ENCODE measurements at places on chromosomes 2 and 18.

GRCh38 chr18:12478269-12479047 lies 70.7 kb downstream of the PRELID3A start:
- DNase-seq: no peak

DNA sequence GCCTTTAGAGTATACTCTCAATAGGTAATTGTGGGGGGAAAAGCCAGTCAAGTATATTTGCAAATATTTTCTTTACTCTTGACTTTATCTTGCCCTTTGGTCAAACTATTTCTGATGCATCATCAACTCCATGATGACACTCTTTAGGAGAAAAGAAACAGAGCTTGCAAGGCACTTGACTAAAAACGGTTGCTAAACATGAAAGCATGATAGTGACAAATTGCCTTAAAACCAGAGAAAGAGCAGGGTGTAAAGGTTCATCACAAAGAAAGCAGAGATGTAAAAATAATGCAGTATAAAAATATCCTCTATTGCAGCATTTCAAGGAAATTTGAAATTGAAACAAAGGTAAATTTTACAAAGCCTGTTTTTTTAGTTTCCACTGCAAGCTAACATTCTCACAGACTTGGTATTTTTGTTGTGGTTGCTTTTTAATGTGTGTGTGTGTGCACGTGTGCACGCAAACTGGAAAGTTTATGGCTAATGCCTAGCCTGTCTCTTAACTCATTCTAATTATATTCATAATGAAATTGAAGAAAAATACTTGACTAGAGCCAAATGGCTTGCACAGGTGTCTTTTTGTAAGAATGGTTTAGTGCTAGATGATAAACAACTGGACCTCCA lies 503.6 kb downstream of the ARHGAP15 start:
- DNase-seq: no peak

DNA sequence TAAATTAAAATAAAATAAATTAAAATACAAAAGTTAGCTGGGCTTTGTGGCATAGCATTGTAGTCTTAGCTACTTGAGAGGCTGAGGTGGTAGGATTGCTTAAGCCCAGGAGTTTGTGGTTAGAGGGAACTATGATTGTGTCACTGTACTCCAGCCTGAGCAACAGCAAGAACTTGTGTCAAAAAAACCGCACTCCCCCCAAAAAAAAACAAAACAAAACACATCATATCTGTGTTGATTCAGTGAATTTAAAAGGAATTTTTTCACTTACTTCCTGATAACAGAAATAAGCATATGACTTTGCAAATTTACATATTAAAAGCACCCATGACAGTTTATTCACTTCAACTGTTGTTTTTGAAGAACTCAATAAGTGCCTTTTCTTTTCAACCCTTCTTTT lies 68.1 kb upstream of the PELI1 start:
- peak; percentile 81 for DNase-seq

- DNase-seq: no peak
Measured at GRCh38 chr2:109217362-109218086, 88.5 kb downstream of the SH3RF3 start.

DNA sequence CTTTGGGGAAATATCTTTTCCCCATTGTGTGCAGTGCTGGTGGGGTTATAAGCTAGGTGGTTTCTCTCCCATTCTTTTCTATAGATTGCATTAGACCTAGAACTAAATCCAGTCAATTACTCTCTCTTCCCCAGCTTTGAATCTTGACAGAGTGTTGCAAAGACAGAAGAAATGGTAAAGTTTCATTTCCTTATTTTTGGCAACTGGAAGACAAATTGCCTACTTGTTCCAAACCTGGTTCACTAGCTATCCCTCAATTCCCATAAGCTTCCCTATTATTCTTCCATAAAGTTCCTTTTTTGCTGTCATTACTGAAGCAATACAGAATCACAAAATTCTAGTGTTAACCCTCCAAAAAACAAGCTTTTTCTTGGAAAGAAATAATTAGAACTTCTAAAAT lies 94.0 kb upstream of the ITGA4 start:
- DNase-seq: no peak

DNA sequence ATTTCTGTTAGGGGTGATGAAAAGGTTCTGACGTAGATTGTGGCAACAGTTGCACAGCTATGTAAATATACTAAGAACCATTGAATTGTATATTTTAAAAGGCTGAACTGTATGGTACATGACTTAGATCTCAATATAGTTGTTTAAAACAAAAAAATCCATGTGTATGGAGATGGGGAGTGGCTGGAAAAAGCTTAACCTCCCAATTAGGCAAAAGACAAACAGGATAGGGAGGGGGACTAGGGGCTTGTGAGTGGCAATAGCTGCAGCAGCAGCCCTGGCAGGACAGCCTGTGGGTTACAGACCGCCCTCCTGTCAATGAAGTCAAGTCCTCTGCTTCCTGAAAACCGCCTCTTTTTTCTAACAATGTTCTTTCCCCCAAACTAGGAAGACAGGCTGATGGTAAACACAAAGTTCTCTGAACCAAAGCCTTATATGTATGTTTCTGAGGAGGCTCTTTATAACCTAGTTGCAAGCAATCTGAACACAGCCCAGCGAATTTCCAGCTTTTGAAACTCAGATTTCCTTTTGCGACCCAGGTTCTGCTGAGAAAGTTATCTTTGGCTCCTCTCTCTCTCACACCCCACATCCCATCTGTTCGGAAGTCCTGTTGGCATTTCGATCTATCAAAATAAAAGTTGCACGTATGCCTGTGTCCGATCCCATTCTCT lies 10.3 kb downstream of the ATP8B1 start:
- DNase-seq: no peak

DNA sequence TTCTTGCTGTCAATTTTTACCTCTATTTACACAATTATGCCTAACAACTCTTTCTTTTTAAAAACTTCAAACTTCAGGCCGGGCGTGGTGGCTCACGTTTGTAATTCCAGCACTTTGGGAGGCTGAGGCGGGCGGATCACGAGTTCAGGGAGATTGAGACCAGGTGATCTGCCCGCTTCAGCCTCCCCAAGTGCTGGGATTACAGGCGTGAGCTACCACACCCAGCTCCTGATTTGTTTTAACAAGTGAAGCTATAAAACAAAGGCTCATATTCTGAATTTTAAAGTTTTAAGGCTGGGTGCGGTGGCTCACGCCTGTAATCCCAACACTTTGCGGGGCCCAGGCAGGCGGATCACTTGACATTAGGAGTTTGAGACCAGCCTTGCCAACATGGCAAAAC lies 15.5 kb downstream of the PTPN2 start:
- DNase-seq: no peak

DNA sequence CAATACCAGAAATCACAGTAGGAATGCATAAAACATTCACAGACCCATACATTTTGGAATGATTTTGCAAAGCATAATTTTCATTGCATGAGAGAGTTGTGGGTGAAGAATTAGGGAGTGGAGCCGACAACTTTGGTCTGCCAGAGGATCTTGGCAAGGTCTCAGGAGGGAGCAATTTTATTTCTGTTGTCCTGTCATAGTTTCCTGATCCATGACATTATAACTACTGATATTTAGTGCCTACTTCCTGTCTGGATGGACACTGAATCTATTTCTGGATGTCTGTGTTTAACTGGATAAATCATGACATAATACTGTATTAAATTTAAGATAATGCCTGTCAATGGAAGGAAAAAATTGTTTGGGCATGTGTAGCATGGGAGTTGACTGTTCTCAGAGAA lies 2.4 kb downstream of the ITGA4 start:
- DNase-seq: no peak

GRCh38 chr2:65880436-65880835 lies 448.0 kb upstream of the SPRED2 start:
- no peak for DNase-seq

DNA sequence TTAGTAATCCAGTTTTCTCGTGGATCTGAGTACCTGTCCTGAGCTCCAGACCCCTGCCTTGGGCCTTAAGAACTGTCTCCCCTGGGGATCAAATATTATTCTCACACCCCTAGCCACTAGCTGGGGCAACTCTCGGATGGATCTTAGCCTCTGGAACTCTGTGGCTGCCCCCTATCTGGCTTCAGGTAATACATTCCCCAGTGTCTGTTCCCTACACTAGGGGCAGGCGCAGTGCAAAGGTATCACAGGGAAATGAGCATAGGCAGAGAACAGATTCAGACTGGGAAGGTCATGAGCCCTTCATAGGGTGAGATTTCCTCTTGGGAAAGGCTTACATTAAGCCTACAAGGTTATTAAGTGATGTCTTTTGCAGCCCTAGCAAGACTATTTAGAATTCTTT lies 11.2 kb upstream of the SIX2 start:
- DNase-seq: no peak

DNA sequence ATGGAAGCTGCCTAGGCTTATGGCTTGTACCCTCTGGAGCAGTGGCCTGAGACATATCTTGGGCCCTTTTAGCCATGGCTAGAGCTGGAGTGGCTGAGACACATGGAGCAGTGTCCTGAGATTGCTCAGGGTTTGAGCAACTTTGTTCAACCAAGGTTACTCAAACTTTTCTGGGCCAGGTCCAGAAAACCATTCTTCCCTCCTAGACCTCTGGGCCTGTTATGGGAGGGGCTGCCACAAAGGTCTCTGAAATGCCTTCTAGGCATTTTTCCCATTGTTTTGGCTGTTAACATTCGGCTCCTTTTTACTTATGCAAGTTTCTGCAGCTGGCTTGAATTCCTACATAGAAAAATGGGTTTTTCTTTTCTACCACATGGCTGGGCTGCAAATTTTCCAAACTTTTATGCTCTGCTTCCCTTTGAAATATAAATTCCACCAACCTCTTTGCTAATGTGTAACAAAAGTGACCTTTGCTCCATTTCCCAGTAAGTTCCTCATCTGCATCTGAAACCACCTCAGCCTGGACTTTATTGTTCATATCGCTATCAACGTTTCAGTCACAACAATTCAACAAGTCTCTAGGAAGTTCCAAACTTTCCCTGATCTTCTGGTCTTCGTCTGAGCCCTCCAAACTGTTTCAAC lies 84.9 kb upstream of the MAP4K3 start:
- DNase-seq: no peak

DNA sequence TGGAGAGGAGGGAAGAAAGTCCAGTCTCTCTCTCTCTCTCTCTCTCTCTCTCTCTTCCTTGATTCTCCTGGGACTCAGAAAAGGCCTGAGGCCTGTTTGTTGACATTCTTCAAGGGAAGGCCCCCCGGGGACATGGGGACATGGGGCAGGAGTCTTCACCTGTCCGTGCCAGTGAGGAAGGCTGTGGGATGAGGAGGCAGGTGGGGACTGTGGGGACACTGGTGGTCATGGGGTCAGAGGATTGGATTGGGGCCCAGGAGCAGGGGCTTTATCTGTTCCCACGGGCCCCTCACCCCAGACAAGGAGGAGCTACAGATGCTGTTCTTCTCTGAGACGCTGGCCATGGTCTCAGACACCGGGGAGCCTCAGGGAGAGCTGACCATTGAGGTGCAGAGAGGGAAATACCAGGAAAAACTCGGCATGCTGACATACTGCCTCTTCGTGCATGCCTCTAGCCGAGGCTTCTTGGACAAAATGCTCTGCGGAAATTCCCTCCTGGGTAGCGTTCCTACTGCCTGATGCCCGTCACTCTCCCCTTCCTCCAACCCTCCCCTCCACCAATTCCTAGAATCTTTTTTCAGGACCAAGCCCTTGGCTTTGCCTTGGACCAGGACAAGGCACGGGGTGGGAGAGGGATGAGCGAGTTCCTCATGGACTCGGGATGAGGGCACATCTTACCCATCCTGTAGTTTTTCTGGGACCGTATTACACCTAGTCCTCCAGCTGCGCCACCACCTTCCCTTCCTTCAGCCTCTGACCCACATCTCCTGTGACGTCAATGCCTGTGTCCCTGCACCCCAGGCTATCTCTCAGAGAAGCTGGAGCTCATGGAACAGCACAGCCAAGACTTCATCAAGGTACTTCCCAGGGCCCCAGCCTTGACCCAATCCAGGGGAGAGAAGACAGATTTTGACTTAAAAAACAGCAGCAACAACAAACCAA lies 850 bp downstream of the CATIP start:
- DNase-seq: no peak

- DNase-seq: no peak
Measured at GRCh38 chr18:4734021-4734420, 278.9 kb upstream of the DLGAP1 start.

GRCh38 chr2:8416849-8417832 lies 264.7 kb upstream of the ID2 start:
- no peak for DNase-seq

DNA sequence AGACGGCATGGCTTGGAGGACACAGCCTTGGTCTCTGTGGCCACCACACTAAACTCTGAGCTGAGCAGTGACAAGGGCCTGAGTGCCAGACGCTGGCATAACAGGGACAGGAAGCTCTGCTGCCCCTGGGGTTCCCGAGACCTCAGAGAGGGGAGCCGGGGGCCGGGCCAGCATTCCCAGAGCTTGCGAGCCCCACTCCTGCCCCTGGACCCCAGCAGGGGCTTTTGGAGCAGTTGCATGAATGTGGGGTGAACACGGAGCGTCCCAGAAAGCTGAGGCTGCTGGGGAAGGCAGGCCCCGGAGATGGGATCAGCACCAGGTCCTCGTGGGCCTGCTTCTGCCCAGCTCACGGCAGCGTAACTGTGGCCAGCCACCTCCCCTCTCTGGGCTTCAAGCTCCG lies 7.6 kb upstream of the ERFE start:
- DNase-seq: no peak

DNA sequence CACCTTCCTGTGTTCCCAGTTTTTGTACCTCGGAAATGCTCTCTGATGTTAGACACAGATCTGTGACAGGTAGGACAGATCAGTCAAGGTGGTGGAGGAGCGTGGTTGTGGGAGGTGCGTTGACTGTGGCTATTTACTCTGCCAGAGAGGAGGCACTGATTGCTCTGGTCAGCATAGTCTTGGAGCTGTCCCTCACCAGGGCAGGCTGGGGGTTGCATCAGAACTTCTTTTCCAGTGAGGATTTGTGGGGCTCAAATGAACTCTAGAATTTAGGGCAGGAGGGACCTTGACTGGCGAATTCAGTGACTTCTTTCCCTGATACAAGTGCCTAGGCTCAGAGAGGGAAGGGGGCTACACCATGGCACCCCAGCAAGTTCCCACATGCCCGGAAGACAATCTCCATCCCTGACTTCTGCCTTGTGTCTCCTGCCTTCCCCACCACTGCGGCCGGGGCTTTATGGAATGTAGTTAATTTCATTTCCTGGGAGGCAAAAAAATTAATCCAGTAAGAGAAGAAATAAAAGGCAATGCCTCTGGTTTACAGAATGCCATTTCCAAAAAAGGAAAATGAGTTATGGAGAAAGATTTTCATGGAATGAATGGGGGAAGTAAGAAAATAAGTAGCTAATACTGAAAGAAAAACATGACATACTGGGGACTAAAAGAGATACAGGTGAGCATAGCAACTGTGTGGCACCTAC lies 26.1 kb downstream of the NIFK start:
- DNase-seq: no peak

GRCh38 chr2:156797832-156798231 lies 361.7 kb downstream of the GPD2 start:
- DNase-seq: no peak

DNA sequence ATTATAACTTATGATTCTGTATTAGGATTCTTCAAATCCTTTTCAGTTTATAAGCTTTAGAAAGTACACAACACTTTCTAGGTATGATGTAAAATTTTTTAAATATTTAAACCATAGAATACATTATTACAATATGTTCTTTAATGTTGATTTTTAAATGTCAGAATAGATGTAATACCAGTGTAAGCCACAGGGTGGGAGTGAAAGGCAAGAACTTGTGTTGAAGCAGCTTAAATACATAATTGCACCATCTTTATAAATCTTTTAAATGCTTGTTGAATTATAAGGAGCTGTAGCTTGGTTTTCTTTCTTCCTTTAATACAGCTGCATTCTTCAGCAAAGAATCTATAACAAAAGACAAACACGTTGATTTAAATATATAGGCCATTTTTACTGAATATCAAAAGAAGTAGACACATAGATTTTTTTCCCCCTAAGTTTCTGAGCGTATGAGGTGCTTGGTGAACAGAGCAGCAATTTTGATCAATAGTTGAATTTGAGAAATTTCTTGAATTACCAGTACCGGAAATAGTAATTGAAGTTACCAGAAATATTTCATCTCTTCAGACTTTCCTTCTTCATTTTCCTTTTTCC lies 63.0 kb downstream of the TANK start:
- DNase-seq: peak; percentile 41

Data from KBM-7 (cell line).